Osteocyte (in vitro differentiated cells): ENCODE measurements at places on chromosomes 16 and 17.
A peak's percentile ranks its signal among the peaks of the same experiment; 100 is the strongest.

GRCh38 chr16:57694725-57695679 is at the start of gene DRC7:
DRC7 (plus strand) TSS chr16:57694806; CDS start chr16:57697950, 3,144 bp downstream.
- H3K4me1 ChIP-seq = no peaks in the 10 kb centered on the region
- no peak for DNase-seq
- H3K36me3 ChIP-seq = no peaks in the 10 kb centered on the region
- peaks cover 11% of the 10 kb centered on the region for H3K27me3 ChIP-seq

DNA sequence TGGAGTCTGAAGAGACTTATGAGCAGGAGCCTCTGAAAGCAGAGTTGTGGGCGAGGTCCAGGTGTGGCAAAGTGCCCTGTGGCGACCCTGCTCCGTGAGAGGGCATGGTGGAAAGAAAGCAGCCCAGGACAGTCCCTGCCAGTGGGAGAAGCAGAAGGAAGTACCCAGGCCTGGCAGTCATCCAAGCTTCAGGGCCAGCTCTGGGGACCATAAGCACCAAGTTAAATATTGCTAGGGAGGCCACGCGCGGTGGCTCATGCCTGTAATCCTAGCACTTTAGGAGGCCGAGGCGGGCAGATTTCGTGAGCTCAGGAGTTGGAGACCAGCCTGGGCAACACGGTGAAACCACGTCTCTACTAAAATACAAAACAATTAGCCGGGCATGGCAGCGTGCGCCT is 4.9 kb upstream of the ASGR1 start:
- no peak for DNase-seq
- H3K4me3 ChIP-seq = no peak overlapping the region

GRCh38 chr17:80694992-80695912 is 150.6 kb downstream of the RPTOR start:
- H3K27me3 ChIP-seq = no peaks in the 10 kb centered on the region
- no peak for DNase-seq

DNA sequence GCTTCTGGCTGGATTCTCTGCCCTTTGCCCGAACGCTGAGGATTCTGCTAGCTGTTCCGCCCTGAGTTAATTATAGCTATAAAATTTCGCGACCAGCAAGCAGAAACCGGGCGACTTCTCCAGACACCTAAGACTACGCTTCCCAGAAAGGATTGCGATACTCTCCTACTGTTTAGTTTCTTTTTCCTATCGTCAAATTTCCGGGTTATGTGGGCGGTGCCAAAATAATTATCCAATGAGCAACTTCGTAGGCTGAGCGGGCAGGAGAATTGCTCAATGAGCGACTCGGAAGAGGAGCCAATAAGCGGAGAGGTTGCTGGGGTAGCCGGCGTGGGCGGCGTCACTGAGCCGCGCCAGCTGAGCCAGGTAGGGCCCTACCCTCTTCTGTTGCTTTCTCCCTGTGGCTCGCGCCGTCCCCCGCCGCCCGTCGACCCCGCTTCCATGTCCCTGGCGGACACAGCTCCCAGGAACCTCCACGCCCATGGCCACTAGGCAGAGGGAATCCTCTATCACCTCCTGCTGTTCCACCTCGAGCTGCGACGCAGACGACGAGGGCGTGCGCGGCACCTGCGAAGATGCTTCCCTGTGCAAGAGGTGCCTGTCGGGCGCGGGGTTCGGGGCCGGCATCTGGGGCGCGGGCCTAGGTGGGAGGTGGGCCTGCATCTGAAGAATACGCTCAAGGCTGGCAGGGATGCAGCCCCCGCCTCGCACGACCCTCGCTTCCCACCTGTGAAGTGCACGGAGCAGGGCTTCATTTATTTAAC is at the start of gene LCMT1:
Gene LCMT1 (plus strand): TSS at position 340 of the 764 bp plus-strand sequence. CDS start 142 bp downstream, at position 482.
- H3K27me3 ChIP-seq = no peaks in the 10 kb centered on the region
- DNase-seq = peak; percentile 95
- H3K27ac ChIP-seq = peak within 1 kb of the TSS; percentile 91
- H3K4me1 ChIP-seq = peaks cover 35% of the 10 kb centered on the region
- H3K36me3 ChIP-seq = peaks cover 7% of the 10 kb centered on the region

- H3K27me3 ChIP-seq = no peaks in the 10 kb centered on the region
- H3K36me3 ChIP-seq = peaks cover 18% of the 10 kb centered on the region
- DNase-seq = no peak
- peaks cover 18% of the 10 kb centered on the region for H3K4me1 ChIP-seq
- peak overlapping the region; percentile 36 for H3K27ac ChIP-seq
- no peak overlapping the region for H3K4me3 ChIP-seq
Observed at GRCh38 chr16:47565454-47565853, 104.3 kb downstream of the PHKB start.
